ENCODE measurements at places on chromosomes 16 and 17.
A peak's percentile ranks its signal among the peaks of the same experiment; 100 is the strongest.

DNA sequence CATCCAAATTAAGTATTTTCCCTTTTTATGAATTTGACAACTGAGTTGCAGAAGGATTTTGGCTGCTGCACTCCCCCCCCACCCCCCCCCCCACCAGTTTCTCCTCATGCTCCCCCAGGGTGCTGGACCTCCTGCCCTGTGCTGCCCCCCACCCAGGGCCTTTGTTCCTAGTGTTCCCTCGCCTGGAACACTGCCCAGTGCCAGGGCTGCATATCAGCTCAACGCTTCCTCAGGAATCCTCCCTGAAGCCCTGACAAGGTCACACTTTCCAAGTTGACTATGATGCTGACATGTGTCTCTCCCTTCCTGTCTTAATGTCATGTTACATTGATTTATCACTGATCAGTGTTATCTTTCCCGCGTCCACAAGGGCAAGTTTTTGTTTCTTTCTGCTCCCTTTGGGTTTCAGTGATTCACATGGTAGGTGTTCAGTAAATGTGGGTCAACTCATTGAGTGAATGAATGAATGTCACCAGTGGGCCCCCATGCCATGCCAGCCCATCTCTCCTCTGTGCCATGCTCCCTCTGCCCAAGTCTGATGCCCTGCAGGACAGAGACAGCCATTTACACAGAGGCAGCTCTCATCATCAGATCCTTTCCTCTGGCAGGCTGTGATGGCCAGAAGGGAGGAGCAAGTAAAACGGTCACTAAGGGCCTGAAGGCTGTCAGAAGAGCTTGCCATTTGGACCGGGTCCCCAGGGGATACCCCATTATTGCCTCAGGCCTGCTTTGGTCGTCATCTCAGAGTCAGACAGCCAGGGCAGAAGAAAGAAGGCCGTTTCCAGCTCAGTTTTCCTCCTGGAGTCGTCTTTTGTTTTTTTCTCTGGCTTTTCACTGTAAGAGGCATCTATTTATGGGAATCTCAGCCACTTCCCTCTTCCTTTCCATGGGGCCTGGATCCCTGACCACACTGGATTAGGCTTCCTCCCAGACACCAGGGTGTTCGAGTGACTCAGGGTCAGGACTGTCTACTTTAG lies 386.2 kb downstream of the SNX29 start:
- DNase-seq: no peak

DNA sequence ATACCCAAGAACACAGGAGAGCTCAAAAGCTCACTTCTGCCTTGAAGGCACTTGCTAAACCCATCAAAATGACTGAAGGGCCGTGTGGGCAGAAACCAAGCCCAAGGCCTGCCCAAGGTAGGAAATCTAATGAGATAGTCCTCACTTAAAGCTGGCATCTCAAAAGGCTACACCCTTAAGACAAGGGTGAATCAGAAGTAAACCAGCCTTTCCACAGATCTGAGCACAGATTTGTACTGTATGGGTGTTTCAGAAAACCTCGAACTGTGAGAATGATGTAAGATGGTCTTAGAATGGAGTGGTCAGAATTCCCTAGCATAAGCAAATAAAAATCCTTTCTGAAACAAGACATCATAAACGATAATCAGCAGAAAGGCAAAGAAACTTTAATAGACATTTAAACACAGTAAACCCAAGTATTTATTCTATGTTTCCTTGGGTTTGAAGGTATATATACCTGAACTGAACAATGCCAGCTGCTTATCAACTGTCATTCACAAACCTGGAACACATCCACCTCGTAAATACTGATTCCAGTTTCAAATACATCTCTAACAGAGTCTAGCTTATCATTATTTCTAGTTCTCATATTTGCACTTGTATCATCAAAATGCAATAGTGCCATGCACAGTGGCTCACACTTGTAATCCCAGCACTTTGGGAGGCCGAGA lies 37.8 kb downstream of the GLG1 start:
- no peak for DNase-seq

- DNase-seq: no peak
Measured at GRCh38 chr17:75945211-75945610, 4.4 kb upstream of the FBF1 start.

DNA sequence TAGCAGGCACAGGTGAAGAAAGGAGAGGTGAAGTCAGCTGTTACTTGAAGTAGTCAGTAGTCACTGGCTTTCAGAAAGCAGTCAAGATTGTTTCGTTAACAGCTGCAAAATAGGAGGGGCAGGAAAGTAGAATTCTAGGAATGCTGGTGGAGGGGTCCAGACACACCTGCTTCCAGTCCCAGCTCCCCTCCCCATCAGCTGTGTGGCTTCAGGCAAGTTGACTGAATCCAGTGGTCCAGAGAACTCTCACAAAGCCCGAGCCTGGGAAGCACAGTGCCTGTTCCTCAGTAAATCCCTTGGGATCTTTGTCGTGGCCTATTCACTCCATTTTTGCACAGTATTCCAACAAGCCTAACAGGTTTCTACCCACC lies 4.6 kb upstream of the SOCS1 start:
- DNase-seq: no peak

DNA sequence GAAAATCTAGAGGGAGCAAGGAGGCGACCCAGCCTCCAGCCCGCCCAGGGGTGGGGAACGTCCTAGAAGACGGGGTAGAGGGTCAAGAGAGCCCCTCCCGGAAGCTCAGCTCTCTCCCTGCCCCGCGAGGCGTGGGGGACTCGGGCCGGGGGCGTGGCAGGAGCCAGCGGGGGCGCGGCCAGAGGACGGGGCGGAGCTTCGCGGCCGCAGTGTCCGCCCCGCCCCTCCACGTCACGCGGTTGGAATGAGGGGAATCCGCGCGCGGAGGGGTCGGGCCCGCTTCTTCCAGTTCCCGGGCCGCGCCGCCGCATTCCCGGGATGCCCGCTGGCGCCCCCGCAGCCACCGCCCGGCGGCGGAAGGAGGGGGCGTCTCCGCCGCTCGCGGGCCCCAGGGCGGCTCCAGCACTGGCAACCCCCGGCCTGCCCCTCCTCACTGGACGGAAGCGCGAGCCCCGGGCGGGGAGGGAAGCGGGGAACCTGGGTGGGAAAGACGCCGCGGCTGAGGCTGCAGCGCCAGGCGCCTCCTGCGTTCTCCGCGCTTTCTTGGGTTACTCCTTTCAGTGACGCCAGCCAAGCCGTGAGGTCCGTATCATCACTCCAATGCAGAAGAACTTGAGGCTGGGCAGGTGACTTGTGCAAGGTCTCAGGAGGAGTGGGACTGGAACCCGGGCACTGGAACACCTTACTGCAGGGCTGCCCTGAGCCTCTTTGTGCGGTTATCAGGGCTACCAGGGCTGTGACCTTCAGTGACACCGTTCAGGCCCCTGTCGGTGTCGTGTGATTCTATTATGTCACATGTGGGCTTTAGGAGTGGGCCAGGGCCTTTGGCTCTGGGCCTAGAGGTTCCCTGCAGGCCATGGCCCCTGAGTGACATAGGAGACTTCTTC lies 4.3 kb downstream of the MYO1C start:
- peak; percentile 79 for DNase-seq

- no peak for DNase-seq
Measured at GRCh38 chr17:41972571-41973407, 6.2 kb downstream of the CNP start.

- DNase-seq: no peak
Measured at GRCh38 chr17:44932787-44933097, 14.8 kb downstream of the KIF18B start.

DNA sequence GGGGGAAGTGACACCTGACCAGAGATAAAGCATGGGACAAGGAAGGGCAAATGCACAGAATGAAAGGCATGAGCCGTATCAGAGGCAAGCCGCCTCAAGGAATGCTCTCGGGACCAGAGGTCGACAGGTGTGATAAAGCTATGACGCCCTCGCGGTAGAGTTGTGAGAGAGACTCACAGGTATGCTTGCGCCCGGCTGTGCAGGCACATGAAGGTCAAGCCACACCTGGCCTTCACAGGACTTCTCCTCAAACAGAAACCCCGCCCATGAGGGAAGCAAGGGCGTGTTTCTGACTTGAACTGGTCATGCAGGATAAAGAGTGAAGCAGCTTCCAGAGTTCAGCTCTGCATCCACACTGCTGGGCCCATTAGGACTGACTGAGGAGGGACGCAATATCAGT lies 7.8 kb downstream of the NCBP3 start:
- no peak for DNase-seq

GRCh38 chr16:50924759-50925545 lies 183.1 kb downstream of the CYLD start:
- DNase-seq: no peak

GRCh38 chr16:10613785-10614485 lies 33.5 kb upstream of the EMP2 start:
- no peak for DNase-seq

DNA sequence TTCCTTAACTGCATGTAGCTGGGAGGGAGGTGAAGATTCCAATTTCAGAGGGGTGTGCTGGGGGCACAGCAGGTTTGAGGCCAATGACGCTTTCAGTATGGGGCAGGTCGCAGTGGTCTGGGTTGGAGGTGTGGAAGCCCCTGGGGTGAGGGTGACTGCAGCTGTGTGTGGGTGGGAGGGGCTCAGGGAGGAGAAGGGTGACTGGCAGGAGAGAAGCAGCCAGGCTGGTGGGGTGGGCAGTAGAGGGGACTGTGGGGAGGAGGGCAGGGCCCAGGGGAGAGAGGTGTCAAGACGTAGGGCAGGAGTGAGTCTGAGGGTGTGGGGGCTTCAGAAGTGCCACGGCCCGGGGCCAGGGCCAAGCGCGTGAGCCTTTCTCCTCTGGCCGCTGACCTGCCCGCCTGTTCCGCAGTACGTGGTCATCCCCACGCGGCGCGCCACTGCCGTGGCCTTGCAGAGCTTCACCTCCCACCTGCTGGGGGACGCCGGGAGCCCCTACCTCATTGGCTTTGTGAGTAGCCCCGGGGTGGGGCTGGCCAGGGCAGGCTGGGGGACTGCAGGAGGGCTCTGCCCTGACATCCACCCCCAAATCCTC lies 19.4 kb downstream of the MYBBP1A start:
- no peak for DNase-seq

- DNase-seq: no peak
Measured at GRCh38 chr17:21482189-21482865, 106.2 kb downstream of the KCNJ12 start.

DNA sequence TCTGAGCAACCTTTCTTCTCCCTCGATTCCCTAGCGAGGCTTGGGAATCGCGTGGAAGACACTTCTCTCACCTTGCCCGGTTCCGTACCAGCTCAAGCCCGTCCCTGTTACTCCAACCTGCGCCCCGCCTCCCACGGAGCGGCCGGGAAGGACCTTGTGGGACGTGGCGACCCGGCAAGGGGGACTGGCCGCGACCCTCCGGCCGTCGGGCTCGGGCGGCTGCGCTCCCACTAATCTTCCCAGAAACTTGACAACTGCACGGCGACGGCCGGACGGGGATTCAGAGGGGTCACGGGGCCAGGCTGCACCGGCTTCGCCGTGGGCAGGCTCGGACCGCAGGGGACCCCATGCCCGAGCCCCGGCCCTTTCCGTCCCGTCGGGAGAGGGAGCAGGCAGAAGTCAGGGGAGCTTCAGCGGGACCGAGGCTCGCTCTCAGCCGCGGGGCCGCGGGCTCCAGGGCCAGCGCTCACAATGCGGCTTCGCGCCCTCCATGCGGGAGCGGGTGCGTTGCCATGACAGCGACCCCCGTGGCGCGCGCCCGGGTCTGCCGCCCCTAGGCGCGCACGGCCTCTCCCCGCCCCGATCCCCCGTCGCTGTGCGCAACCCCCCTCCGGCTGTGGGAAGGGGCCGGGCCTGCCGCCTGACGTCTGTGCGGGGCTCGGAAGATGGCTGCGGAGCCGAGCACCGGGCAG lies at the start of gene SGSM2:
Gene SGSM2, plus strand, starts transcription at position 650 of the 692 bp plus-strand sequence. CDS start 188 bp downstream, outside the sequence.
- DNase-seq: peak; percentile 67

GRCh38 chr17:45292696-45293412 lies 24.0 kb downstream of the MAP3K14 start:
- DNase-seq: no peak

GRCh38 chr16:29763326-29763725 lies 14.7 kb upstream of the ZG16 start:
- no peak for DNase-seq

DNA sequence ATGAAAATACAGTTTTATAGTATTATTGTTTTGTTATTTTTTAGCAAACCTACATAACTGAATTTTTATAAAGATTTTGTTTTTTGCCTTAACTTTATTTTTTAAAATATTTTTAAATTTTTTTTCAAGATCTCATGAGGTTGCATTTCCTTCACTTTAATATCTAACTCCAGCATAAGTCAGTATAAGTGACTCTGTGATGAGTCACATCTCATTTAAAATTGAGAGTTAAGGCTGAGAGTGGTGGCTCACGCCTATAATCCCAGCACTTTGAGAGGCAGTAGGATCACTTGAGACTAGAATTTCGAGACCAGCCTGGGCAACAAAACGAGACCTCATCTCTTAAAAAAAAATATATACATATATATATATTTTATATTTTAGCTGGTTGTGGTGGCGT lies 44.0 kb downstream of the NLK start:
- no peak for DNase-seq

- DNase-seq: no peak
Measured at GRCh38 chr16:10646581-10647263, 48.0 kb downstream of the TEKT5 start.

GRCh38 chr17:39139161-39139511 lies 12.3 kb downstream of the PLXDC1 start:
- no peak for DNase-seq

- no peak for DNase-seq
Measured at GRCh38 chr16:87559945-87560344, 42.4 kb upstream of the JPH3 start.

DNA sequence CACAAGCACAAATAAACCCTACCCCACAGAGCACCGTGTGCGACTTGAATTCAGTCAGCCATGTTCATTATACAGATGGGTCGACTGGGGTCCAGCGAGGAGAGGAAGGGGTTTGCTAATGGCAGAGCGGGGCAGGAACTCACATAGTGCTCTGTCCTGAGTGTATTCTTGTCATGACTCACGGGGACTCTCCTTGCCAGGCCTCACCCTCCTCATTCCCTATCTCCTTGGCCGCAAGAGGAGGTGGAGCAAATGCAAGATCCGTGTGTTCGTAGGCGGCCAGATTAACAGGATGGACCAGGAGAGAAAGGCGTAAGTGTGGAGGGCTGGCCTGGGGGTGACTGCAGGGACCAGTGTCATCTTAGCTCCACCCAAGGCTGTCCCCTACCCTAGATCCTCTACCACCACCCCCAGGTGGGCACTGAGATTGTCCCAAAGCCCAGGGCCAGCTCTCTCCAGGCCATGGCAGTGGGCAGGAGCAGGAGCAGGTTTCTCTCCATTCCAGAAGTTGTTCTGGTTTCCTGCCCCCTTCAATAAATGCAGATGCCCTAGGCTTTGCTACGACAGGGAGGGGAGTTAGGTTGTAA lies 29.4 kb downstream of the SLC12A3 start:
- no peak for DNase-seq

- DNase-seq: no peak
Measured at GRCh38 chr17:81230043-81230820, 7.5 kb upstream of the CEP131 start.

DNA sequence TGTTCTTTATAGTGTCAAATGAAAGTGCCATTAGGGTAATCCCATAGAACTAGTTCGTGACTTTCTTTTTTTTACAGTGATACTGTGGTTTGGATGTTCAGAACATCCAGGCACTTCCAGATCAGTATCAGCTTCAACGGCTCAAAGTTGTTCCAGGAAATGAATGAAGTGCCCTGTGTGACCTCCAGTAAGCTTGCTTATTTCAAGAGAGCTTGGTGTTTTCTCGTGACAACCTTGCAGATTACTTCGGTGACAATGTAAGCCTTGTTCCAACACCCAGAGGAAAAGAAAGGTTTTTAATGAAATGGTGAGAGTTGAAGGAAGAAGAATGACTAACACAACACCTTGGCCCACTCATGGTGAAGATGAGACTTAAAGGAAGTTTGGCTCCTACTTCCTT lies 16.0 kb upstream of the KCNJ16 start:
- DNase-seq: no peak

- DNase-seq: no peak
Measured at GRCh38 chr16:10675216-10675615, 19.5 kb downstream of the TEKT5 start.

- DNase-seq: no peak
Measured at GRCh38 chr16:71927383-71927782, 32.1 kb downstream of the IST1 start.
